ENCODE measurements at places on chromosomes 4 and X. TPM values are rescaled to one million over a fixed set of nuclear protein-coding genes. Genes with fewer than 3 reads are reported as not detected.

LRCH2 gene
- total RNA-seq: not detected

ATP2B3 gene
- not detected for total RNA-seq

PCSK1N gene
- not detected for total RNA-seq

HERC3 gene
- 1.8 TPM for total RNA-seq

DCHS2 gene
- total RNA-seq: not detected

MUC7 gene
- total RNA-seq: not detected

CT45A3 gene
- total RNA-seq: not detected

UVSSA gene
- total RNA-seq: 17.9 TPM

S100P gene
- 412 TPM for total RNA-seq

STOX2 gene
- not detected for total RNA-seq

OTC gene
- not detected for total RNA-seq

KLF8 gene
- 1.5 TPM for total RNA-seq

ATG4A gene
- total RNA-seq: 3.2 TPM

ZNF141 gene
- total RNA-seq: 0.44 TPM

MAGED4B gene
- total RNA-seq: not detected

DNA sequence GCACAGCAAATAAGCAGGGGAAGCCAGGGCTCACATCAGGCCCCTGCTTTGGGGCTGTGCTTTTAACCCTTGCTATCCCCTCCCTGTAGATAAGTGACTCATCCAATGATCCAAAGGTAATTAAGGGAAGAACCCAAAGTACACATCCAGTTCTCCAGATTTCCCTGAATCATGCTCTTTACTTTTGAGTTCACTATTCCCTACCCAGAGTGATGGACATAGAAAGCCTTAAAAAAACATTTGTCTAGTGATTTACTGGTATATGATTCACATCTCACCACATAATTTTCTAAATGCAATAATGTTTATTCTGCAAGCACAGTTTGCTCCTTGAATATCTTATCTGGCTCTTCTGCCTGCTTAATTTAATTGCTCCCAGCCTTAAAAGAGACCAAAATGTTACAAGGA lies 136.2 kb downstream of the PPP3CA start:
- DNase-seq: peak; percentile 7

- no peak for DNase-seq
Measured at GRCh38 chr4:154732669-154733068, 11.1 kb upstream of the LRAT start.

DNA sequence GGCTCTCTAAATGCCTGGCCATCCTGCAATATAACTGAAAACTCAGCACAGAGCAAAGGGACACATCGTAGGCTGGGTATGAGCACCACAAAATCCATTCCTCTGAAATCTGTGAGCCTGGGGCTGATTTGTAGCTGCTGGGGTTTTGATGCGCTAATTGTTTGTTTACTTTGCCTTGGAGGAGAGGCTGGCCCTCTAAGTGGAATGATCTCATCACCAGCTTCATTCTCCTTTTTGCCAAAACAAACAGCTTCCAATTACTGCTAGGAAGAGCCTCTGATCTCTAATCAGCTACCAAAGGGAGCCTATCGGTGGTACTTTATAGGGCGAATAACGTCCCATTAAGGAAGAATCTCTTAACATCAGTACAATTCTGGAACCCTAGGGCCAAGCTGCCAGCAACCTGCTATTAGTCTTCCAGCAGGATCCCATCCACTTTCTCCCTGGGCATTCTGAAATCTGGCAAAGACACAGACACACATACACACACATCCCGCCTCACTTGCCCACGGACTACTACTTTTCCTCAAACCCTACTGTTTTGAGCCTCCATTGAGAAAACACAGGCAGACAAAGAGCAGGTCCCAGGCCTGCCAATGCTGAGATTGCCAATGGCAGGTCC lies 5.8 kb downstream of the ANOS1 start:
- no peak for DNase-seq

- no peak for DNase-seq
Measured at GRCh38 chr4:21697583-21697982, 251.0 kb downstream of the KCNIP4 start.

DNA sequence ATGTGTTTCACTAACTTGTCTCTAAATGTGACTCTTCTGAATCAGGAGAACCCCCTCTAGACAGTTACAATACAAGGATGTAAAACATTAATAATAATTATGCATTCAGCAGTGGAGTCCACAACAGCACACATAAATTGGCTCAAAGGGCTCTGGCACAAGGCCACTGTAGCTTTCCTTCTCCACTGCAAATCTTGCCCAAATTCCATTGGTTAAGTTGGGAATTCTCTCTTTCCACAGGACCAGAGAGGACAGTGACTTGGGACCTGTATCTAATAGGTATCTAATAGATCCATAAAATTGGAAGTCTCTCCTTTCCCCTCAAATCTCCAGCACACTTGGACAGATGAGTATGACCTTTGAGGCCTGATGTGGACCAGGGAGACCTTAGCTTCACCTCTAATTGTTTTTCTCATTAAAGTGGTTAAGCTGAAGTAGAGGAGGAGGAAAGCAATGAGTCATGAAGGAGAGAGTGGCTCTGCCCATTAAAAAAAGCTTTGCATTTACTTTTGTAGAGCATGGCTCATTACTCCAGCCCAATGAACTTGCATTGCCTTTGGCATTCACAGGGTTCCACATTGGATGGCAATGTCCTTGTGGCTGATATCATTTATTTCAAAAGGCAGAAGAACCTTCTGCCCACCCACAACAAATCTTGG lies 72.3 kb upstream of the SH3RF1 start:
- peak; percentile 15 for DNase-seq

- DNase-seq: no peak
Measured at GRCh38 chr4:5374592-5374991, 323.3 kb downstream of the STK32B start.

DNA sequence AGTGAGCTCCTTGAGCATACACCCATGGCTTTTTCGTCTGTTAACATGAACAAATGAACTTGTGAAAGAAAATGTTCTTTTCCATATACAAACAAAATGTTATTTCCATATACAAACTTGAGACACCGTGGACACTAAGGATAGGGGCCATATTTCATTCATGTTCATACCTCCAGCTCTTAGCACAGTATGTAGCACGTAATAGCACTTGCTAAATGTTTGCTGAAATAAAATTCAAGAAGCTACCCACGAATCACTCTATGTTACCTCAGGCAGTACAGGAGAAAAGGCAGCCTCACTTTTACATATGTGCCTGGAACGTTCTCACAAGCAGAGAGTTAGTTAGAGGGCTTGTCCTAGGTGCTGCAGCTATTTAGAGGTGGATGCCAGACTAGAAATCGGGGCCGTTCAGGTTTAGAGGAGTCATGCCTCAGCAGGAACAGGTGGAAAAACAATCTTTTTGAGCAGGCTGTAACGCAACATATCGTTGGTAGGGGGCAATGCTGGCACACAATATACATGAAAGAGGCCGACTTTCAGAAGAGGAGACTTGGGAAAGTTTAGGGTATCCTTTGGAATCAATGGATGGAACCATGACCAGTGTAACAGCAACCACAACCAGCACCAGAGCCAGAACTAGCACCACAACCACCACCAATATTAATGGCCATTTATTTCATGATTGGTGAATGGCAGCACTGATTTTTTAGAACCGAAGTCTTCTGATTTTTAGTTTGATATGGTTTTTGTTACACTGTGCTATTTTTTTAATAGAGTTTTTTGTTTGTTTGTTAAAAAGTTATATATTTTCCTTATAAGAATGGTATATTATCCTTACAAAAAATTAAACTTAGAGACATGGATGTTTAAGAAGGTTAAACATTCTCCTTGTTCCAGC lies 14.8 kb upstream of the PAQR3 start:
- peak; percentile 33 for DNase-seq

- DNase-seq: no peak
Measured at GRCh38 chrX:13835825-13836224, 18.9 kb upstream of the GPM6B start.

GRCh38 chrX:140764401-140764919 lies 54.9 kb downstream of the LINC00632 start:
- no peak for DNase-seq

DNA sequence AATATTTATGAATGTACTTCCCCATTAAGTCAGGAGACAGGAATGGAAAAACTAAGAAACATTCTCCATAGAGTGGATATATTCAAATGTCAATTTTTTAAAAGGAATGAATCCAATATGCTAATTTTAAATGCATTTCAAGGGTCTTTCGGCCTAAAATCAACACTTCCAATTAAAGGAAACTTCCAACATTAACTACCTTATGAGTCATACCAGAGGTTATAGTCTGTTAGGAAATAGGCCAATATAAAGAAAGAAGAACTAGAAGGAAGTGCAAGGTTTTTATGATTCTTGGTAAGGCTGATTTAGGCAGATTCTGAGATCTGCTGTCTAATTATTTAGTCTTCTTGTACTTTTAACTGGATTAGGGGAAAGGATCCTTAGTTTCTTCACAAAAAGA lies 260.1 kb upstream of the EDNRA start:
- peak; percentile 22 for DNase-seq

DNA sequence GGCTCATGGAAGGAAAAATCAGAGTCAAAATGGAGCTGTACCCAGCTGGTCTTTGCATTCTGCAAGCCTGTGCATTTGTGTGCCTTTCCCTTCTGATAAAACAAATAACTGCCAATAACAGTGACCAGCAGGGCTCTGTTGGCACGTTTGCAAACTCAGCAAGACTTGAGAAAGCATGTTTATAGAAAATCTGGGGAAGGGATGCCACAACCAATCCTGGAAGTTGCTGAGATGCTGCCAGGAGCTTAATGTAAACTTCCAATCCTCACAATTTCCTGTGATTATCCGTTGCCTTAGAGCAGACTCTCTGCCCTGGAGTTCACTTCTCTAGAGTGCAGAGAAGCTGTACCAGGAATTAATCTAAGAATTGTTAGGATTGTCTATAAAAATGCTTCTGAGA lies 6.9 kb upstream of the ANXA3 start:
- DNase-seq: no peak

- no peak for DNase-seq
Measured at GRCh38 chr4:56655209-56655626, 25.9 kb downstream of the HOPX start.

GRCh38 chr4:100288811-100289529 lies 98.7 kb upstream of the DDIT4L start:
- DNase-seq: no peak

DNA sequence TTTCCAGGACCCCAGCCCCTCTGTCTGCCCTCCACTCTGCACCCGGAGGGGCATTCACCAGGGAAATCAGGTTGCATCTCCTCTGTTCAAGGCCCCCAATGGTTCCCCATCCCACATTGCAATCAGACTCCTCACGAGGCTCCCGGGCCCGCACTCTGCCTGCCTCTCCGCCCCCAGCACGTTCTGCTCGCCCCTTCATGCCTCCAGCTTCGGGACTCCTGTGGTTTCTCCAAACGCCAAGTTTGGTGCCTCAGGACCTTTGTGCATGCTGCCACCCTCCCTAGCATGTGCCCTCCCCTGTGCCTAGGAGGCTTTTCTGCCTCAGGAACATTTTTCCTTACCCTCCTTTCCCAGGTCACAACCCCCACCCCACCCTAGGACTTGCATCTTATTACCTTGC lies 183.6 kb upstream of the PSAPL1 start:
- no peak for DNase-seq

GRCh38 chr4:125849869-125850268 lies 535.1 kb downstream of the FAT4 start:
- no peak for DNase-seq

DNA sequence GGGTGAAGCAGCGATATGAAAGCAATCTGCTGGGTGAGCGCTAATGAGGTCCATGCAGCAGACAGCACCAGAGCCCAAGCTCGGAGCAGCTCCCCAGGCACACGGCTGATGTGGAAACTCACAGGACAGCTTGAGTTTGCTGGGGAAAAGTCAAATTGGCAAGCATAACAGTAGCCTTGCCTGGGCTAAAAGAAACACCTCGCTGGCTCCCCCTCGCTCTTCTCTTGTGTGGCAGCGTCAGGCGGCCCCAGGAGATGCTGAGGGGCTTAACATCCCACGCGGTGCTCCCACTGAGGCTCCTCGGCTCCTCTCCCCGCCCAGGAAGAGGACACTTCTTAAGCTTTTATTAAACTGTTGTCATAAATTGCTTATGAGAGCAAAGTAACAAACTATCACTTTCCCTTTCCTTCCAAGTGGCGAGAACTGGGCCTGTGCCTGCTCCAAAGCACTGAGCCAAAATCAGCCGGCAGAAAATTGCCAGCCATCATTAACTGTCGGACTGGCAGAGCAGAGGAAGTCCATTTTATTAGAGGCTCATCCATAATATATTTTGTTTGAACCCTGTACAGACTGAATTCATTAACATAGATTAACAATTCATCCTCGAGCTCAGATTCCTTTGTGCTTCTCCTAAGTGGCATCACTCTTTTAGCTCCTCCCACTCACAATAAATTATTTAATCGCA lies 111.4 kb downstream of the TSPAN5 start:
- no peak for DNase-seq

- no peak for DNase-seq
Measured at GRCh38 chrX:31092970-31093638, 21.3 kb upstream of the FTHL17 start.

GRCh38 chr4:126838941-126839679 lies 793.6 kb upstream of the INTU start:
- DNase-seq: no peak

GRCh38 chr4:183353557-183353956 lies 31.3 kb upstream of the CLDN24 start:
- no peak for DNase-seq

DNA sequence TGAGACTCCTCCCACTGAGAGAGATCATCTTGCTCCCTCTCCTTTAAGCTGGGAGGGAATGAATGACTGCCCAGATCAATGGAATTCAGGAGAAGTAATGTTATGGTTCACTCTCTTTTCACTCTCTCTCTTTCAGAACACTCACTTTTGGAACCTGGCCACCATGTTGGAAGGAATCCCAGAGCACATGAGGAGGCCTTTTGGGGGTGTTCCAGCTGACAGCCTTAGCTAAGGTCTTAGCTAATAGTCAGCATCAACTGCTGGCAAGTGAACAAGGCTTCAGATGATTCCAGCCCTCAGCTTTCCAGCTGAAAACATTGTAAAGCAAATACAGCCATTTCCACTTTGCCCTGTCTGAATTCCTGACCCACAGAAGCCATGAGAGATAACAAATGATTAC lies 124.0 kb upstream of the CLNK start:
- DNase-seq: no peak

DNA sequence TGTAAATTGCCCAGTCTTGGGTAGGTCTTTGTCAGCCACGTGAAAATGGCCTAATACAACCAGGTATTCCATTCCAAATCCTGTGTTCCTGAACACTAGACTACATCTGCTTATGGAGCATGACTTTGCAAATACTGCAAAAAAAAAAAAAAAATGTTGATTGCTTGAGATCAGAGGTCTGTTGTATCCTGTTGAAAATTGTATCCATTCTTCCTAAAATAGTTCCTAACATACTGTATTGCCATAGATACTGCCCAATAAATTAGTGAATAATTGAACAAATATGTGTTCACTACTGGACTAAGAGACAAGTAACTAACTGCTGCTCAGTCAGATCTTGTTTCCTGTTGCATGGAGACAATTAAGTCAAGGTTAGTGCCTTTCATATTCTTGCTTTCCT lies 164.3 kb upstream of the PABPC4L start:
- no peak for DNase-seq

DNA sequence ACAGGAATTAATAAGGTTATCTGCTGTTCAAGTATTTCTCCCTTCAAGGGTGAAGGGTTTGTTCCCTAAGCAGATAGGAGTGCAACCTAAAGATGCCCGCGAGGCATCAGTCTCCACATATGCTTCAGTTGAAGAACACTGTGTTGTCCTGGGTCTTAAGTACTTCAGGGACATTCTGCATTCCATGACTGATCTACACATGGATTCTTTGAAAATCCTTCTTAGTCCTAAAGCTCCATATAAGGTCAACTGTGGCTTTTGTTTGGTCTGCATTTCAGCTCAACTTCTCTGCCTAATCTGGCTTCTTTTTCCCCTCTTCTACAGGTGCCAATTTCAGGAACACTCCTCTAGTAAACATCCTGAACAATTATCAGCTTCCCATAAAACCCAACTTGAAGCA lies 21.8 kb upstream of the CTSO start:
- no peak for DNase-seq

All from HT-29 (cell line).